Islet precursor cell (in vitro differentiated cells): ENCODE measurements at places on chromosomes 7 and 10.

- no peak for DNase-seq
Observed at GRCh38 chr10:47347303-47347675, 874 bp upstream of the RBP3 start.

GRCh38 chr10:117126034-117126433, 12.0 kb downstream of the VAX1 start:
- DNase-seq, result no peak

- no peak for DNase-seq
Observed at GRCh38 chr10:129025787-129026186, 441.3 kb upstream of the MGMT start.

- DNase-seq, result no peak
Observed at GRCh38 chr7:90777465-90777864, 181.3 kb downstream of the CDK14 start.

- no peak for DNase-seq
Observed at GRCh38 chr7:54397836-54398612, 144.2 kb upstream of the VSTM2A start.

DNA sequence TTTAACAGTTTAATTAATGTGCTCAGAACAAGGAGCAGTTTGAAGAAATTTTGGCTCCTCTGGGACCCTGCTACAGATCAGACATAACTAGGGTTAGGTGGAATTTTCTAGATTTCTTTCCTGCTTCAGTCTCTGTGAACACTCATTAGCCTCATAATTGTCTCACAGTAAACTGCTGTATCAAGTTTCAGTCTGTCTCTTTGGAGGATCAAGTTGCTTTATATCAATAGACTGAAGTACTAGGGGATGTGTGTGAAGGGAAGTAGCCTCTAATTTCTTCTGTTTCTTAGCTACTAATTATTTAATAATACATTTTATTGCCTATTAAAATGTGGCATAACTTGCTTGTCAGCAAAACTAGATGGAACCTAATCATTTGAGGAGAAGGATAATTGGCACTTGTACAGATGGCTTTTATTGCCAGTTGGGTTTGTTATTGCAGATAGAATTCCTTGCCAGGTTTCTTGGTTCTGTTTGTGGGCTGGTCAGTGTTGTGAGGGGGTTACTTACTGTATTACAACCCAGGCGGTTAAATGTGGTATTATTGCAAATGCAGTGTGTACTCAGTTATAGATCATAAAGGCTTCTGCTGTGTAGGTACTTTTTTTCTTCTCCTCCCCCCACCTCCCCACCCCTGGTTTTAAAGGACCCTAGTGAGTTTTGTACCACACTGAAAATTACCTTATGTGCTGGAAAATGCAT, 758.0 kb downstream of the AUTS2 start:
- DNase-seq, result no peak
